Chondrocyte (in vitro differentiated cells): ENCODE measurements at places on chromosomes 6 and 20. TPM values are rescaled to one million over a fixed set of nuclear protein-coding genes. Genes with fewer than 3 reads are reported as not detected.

The TPBG gene
- 10.6 to 11.9 TPM (median 11.2 TPM) in 3 replicates for total RNA-seq

The EDN3 gene
- 0.55 to 0.59 TPM in 2 of 3 replicates, not detected in the other for total RNA-seq

The WFDC5 gene
- not detected in 3 replicates for total RNA-seq

DNA sequence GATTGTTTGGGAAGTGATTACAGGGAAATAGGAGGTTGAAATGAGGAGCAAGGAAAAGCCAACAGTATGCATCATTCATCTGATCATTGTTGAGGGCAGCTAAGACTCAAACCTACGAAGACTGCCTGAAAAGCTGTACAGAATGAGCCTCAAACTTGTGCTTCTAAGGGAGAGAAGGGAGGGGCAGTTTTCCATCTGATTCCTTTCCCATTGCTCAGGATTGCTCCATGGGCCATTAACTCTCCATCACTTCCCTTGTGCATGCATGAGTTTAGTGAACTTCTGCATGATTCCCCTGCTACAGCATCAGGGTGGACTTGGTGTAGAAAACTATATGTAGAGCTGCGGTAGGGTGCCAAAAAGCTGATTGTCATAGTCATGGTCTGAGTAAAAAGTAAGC is 742.7 kb upstream of the SLC35B3 start:
- no peaks in the 10 kb centered on the region for H3K36me3 ChIP-seq
- no peaks in the 10 kb centered on the region for H3K4me1 ChIP-seq
- H3K27ac ChIP-seq, result no peak overlapping the region
- H3K27me3 ChIP-seq, result no peaks in the 10 kb centered on the region
- no peak overlapping the region for H3K4me3 ChIP-seq

DNA sequence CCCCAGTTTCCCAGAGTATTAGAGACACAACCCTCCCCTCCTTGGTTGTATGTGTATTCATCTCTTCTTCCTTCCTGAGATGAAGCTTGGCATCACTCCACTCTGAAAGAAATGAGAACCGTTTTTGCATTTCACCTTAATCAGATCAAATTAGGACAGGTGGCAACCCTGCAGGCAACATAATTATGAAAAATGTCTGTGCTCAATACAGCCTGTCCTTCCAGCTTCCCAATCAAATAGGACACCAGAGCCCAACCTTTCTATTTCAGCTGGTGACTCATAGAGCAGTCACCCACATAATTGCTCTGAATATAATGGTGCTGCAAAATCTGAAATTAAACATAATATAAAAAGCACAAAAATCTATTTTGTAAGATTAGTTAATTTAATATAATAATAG is 310.2 kb upstream of the AGPAT4 start:
- DNase-seq, result no peak
- peak overlapping the region; percentile 57 for H3K27ac ChIP-seq
- no peaks in the 10 kb centered on the region for H3K27me3 ChIP-seq
- no peaks in the 10 kb centered on the region for H3K36me3 ChIP-seq

GRCh38 chr6:46556053-46556452 is 64.8 kb upstream of the RCAN2 start:
- H3K27ac ChIP-seq, result no peak overlapping the region
- no peaks in the 10 kb centered on the region for H3K36me3 ChIP-seq
- no peak overlapping the region for H3K4me3 ChIP-seq

- peaks cover 21% of the 10 kb centered on the region for H3K4me1 ChIP-seq
- DNase-seq, result no peak
- H3K4me3 ChIP-seq, result no peak overlapping the region
- H3K36me3 ChIP-seq, result no peaks in the 10 kb centered on the region
- no peak overlapping the region for H3K27ac ChIP-seq
- no peaks in the 10 kb centered on the region for H3K27me3 ChIP-seq
These were observed 42.8 kb upstream of the UBR2 start for GRCh38 chr6:42520786-42521607.

- no peak for DNase-seq
- no peaks in the 10 kb centered on the region for H3K4me1 ChIP-seq
- H3K27me3 ChIP-seq, result peaks cover 22% of the 10 kb centered on the region
- H3K4me3 ChIP-seq, result no peak overlapping the region
- peaks cover 3% of the 10 kb centered on the region for H3K36me3 ChIP-seq
These were observed 56.4 kb upstream of the TTPAL start for GRCh38 chr20:44419131-44419844.

GRCh38 chr6:47256361-47256760 is 53.3 kb downstream of the TNFRSF21 start:
- no peaks in the 10 kb centered on the region for H3K36me3 ChIP-seq
- DNase-seq, result no peak
- no peaks in the 10 kb centered on the region for H3K27me3 ChIP-seq
